T-helper 17 cell (primary cell): ENCODE measurements at places on chromosomes 13 and 19.

GRCh38 chr13:75405976-75406703 lies 75.8 kb downstream of the TBC1D4 start:
- DNase-seq: no peak

GRCh38 chr13:55652657-55653056 lies 1488.1 kb upstream of the PRR20A start:
- DNase-seq: no peak

DNA sequence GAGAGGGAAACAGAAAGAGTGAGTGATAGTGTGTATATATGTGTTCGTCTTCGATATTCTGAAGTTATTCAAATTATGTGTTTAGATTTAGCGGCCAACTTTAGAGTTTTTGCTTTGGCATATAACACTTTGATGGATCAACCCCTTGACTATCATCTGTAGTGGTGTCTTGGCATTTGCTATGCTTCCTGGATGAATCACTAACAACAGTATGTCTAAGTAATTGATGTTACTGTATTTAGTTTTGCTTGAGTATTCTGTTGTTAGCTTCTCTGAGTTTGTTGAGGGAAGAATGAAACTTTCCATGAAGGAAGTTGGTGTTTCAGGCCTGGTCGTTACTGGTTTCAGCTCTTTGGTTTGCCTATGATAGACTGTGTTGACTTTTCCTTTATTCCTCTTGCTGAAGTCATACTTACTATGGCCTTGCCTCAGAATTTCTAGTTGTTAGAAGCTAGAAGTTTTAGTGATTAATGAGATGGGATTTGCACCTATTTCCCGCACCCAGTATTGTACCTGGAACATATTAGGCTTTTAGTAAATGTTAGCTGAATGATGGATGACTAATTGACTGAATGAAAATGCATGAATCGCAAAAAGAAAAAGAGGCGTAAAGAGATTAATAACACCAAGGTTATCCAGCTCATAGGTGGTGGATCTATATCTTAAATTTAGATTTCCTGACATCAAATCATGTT lies 20.7 kb downstream of the NDFIP2 start:
- DNase-seq: no peak

GRCh38 chr13:20016649-20017364 lies 58.3 kb downstream of the ZMYM2 start:
- no peak for DNase-seq

DNA sequence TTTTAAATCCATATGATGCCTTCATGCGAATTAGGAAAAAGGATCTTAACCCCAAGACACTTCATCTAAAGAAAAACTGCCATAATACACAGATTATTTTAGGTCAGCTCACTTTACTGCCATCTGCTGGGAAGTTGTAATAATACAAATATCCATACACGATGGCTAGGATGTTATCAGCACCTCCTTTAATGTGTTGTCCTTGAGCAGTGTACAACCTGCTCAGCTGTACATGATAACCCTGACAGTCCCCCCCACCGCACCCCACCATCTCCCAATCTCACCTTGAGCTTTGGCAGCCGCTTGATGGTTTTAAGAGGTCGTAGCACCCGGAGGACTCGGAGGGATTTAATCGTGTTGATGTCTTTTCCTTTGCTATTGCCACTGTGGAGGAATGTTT lies 112.2 kb downstream of the IER2 start:
- no peak for DNase-seq
